ENCODE measurements at places on chromosomes 1 and 21. TPM values are rescaled to one million over a fixed set of nuclear protein-coding genes. Genes with fewer than 3 reads are reported as not detected.

The PLA2G2F gene
- not detected for polyA plus RNA-seq

- DNase-seq = no peak
- H3K4me3 ChIP-seq = no peak overlapping the region
- H3K36me3 ChIP-seq = no peaks in the 10 kb centered on the region
Measured at GRCh38 chr1:173423291-173423690, 53.8 kb upstream of the PRDX6 start.

DNA sequence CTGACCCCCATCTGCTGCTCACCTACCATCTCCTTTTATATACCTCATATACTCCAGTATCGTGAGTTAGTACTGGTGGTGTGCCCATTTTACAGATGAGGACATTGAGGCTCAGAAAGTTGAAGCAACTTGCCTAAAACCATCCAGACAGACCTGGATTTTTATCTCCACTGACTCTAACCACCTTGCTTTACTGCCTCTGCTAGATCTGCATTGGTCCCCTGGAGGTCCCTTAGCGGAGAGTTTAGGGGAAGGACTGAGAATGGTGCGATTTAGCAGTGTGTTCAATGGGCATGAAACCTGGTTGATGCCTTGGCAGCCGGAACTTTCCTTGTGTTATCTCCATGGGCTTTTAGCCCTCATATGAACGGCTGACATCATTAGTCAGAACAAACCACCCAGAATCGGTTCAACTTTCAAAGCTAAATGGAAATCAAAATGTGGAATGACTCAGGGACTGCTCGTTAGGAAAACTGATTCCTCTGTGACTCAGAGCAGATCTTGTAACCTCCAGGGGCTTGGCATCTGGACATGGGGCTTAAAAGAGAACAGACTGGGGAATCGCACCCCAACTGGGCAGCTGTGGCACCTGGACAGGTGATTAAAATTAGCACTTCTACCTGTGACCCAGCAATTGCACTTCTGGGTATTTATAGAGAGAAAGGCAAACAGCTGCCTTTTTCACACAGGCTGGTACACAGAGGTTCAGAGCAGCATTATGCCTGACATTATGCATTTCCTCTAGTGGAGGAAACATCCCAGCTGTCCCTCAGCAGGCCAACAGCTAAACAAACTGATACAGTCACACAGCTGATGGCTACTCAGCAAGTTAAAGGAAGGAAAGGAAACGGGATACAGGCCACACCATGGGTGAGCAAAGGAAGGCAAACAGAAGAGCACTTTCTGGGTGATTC lies 25.3 kb downstream of the TMEM51 start:
- H3K27ac ChIP-seq = peak overlapping the region; percentile 78
- H3K4me3 ChIP-seq = no peak overlapping the region
- no peaks in the 10 kb centered on the region for H3K27me3 ChIP-seq
- DNase-seq = no peak

- H3K4me1 ChIP-seq = peaks cover under 1% of the 10 kb centered on the region
- H3K27ac ChIP-seq = no peak overlapping the region
- H3K27me3 ChIP-seq = peaks cover 25% of the 10 kb centered on the region
- H3K36me3 ChIP-seq = no peaks in the 10 kb centered on the region
Measured at GRCh38 chr1:47527653-47528272, 89.9 kb downstream of the FOXD2 start.

GRCh38 chr1:222097588-222097987 lies 355.7 kb upstream of the DUSP10 start:
- DNase-seq = no peak
- no peak overlapping the region for H3K27ac ChIP-seq
- H3K27me3 ChIP-seq = no peaks in the 10 kb centered on the region
- H3K4me1 ChIP-seq = no peaks in the 10 kb centered on the region
